ENCODE measurements at places on chromosomes 5 and 9. TPM values are rescaled to one million over a fixed set of nuclear protein-coding genes. Genes with fewer than 3 reads are reported as not detected.

DNA sequence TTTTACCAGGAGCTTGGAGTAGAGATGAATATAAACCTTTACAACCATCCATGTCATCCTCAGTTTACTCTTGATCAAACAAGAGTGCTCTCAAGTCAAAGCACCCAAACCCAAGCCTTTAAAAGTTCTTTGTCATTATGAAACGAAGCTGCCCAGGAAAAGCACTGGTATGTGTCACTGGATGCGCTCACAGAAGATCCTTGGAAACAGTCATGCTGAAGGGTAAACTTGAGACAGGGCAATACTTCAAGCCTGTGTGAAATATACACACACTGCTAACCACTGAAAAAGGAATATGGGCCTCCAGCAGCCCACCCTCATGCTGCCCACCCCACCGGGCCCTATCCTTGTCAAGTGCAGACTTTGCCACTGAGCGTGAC is 84.5 kb downstream of the PRRT1B start:
- DNase-seq: no peak

DNA sequence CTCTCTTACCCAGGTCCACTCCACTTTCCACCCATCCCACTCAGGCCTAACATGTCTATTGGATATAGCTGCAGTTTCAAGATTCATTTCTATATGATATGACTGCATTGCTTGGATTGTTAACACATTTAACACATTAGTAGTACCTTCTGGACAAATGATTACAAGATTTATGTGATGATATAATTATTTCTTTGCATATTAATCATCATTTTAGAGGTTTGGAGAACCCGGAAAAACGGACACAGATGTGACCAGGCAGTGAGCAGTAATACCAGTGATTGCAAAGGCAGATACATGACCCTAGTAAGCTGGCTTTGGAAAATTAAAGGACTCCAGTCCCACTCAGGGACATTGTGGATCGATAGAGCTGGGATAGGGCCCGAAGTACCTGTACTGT is 103.8 kb downstream of the PRR16 start:
- no peak for DNase-seq

SHISAL2B gene
- polyA plus RNA-seq: not detected

DNA sequence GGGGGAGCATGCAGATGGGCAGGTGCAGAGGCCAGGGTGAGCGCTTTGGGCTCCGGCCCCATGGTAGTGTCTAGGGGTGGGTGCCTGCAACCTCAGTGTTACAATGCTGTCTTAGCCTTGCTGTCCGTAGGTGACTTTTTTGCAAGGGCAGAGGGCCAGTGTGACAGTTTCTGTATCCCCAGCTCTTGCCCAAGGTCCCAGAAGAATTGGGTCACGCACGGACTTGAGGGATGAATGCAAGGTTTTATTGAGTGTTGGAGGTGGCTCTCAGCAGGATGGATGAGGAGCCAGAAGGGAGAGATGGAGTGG is 492.5 kb downstream of the AGTPBP1 start:
- DNase-seq: no peak

EFNA5 gene
- polyA plus RNA-seq: 4.7 TPM

COL23A1 gene
- 1.8 TPM for polyA plus RNA-seq

DNA sequence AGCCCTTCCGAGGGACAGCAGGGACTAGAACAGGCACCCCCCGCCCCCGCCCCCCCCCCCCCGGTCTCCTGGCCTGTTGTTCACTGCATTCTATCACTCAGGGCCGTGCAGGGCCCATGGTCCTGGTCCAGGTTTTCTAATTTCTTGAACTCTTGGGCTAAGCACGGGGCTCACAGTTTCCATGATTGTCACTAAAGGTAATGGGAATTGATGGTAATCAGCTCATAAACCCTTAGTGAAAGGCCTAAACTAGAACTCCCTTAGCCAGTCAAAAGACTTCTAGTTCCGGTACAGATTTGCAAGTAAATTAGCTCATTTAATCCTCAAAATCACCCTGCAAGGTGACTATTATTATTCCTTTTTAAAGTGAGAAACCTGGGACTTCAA is 14.7 kb upstream of the PWWP2A start:
- no peak for DNase-seq

RASEF gene
- polyA plus RNA-seq: 0.36 TPM

DNA sequence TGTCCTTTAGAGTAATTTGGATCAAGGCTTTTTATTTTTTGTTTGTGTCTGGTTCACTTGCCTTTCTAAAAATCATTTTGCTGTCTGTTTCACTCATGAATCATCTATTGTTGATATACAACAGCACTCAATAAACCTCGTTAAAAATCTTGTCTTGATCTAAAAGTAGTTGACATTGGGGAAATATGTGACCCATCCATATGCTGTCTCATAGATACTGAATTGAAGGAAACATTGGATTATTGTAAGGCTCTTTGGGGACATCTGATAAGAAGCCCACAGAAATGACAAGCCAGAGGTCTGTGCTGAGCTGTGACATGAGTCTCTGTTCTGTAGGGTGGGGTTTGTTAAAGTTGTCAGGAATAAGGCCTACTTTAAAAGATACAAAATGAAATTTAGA is 208.0 kb downstream of the PDZD2 start:
- no peak for DNase-seq

DNA sequence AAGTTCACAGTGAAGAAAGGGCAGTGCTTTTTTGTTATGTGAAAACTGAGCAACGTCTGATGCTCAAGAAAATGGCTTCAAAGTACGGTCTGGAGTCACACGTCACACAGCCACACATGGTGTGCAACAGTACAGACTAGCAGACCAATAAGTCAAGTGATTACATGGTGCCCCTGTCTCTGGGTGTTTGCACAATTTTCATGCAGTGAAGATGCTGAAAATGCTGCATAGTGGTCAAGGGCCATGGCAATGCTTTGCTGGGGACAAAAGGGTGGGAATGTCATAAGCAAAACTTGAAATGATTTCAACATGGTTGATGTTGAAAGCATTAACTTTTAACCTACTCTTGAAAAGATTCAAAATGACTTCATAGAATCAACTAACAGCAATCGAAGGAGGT is 231.2 kb downstream of the EBF1 start:
- DNase-seq: no peak

DNA sequence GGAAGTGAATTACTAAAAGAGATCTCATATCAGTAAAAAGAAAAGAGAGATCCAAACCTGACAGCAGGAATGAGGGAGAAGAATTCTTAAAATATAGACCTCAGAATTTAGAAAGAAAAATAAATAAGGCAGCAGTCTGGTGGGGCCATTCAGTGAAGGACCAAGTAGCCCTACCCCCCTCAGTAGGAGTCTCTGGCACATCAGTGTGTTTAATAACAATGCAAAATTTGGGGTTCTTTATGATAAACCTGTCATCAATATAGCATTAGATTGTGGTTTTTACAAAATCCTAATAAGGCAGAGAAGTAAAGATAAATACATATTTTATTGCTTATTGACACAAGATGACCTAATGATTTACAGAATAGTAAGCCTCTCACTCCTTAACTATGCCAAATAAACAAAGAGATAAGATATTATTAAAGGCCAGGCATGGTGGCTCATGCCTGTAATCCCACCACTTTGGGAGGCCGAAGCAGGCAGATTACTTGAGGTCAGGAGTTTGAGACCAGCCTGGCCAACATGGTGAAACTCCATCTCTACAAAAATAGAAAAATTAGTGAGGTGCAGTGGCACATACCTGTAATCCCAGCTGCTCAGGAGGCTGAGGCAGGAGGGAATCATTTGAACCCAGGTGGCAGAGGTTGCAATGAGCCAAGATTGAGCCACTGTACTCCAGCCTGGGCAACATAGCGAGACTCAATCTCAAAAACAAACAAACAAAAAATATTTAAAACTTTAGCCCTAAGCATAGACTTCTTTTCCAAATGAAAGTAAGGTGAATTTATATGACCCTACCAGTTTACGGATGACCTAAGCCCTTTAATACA is 108.6 kb downstream of the BASP1 start:
- no peak for DNase-seq

Data from hindlimb muscle (tissue), 1 donor.